MM.1S (cell line): ENCODE measurements at places on chromosomes 3 and 15.

DNA sequence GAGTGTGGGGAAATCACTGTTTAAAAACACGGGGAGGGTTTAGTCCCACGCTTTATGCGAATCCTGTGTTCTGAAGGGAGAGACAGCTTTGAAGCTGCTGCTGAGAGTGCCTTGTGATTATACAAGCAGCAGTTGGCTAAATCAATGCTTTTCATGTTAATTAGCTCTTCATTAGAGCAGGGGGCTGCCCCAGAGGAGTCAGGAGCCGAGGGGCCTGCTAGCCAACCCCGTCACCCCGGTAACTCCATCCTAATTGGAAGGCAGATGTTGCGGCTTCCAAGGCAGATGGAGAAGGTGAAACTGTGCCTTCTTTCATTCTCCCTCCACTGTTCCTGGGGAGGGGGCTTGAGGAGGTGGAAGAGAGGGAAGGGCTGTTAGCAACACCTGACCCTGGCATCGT is 92.4 kb upstream of the ANKRD34C start:
- DNase-seq: no peak

DNA sequence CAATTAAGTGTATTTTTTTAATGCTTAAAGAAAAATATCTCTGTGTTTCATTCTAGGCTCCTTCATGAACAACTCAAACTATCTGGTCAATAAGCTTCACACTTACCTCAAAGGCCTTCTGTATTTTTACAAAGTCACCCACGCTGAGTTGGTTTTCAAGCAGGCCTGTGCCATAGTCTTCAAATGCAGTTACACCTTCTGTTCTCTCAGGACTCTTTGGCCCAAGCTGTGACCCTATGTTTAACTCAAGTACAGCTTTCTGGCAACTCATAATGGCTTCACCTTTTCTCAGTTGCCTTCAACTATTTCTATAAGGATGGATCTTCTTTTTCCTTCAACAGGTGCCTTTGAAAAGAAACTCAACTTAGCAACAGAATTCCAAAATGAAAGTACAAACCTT is 587 bp downstream of the WDR49 start:
- no peak for DNase-seq

GRCh38 chr15:93033434-93034045 is 55.5 kb downstream of the RGMA start:
- DNase-seq: no peak

DNA sequence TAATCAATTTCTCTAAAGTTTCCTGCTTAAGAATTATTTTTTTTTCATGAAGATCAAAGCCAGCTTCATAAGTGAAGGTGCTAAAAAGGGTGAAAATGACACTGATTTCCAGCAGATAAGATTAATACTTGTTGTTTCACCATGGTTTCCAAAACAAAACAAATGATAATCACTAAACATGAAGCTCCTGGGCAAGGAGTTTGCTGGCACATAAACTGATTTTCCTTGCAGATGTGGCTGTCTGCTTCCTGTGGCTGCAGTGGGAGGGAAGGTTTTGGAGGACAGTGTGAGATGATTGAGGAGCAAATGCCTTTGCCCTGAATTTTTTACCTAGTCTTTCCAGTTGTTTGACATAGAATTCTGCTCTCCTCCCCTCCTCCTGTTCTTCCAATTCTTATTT is 228.8 kb downstream of the DIPK2A start:
- no peak for DNase-seq

GRCh38 chr3:67602816-67603215 is 51.6 kb downstream of the SUCLG2 start:
- no peak for DNase-seq

DNA sequence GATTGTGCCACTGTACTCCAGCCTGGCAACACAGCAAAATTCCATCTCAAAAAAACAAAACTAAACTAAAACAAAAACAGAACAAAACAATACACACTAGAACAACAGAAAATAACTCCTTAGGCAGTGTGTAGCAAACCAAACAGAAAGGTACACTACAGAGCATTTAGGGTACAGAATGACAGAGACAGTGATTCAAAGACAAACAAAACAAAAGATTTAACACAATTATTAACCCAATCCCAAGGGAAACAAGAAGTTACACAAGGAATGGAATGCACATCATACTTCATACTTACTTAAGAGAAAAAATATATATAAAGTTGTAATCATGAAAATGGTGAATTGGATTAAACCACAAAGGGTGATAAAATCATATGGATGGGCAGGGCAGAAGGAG is 12.9 kb downstream of the SLC25A20 start:
- no peak for DNase-seq

DNA sequence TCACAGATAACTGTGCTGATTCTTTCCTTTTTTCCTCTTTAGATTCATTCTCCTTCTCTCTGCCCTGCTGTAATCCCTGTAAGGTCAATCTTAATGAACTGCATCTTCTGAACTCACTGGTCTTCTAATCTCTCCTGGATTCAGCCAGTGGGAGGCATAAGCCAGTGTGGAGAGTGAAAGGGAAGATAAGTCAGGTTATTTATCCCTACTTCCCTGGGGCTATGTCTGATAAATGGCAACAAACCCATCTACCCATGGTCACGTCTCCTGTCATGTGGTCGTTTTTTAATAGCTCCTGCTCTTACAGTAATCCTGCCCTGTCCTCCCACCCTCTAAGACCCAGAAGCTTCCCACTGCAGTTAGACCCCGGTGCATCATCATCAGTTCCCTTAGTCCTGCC is 199.6 kb upstream of the NAALADL2 start:
- no peak for DNase-seq

- DNase-seq: no peak
Measured at GRCh38 chr15:41256577-41257038, 25.5 kb downstream of the CHP1 start.

DNA sequence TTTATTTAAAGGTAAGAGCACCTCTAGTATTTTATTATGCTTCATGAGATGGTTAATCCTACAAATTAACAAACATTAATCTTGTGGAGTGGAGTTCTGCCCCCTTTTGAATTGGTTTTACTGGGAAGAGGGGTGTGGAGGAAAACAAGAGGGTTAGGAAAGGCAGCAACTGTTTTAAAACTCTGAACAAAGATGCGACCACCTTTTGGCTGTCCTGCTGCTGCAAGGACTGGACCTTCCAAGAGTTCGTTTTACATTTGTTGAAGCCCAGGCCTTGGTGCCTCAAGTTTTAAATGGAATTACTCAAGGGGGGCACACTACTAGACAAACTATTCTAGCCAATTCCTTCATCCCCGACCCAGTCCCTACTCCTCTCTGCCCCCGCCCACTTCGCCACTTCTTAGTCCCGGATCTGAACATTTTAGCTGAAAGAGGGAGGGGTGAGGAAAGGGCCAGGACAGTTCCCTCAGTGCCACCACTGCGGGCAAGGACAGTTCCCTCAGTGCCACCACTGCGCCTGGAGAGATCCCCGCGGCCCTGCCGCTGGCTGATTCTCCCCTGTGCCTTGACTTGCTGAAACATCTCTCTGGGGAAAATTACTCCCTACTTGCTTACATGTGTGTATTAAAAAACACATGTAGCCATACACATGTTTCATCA is 11.2 kb downstream of the SOX2 start:
- no peak for DNase-seq

- peak; percentile 90 for DNase-seq
Measured at GRCh38 chr3:197029511-197030167, at the start of gene MELTF. Gene MELTF (minus strand): TSS chr3:197029817. CDS start chr3:197029702, 115 bp downstream.

DNA sequence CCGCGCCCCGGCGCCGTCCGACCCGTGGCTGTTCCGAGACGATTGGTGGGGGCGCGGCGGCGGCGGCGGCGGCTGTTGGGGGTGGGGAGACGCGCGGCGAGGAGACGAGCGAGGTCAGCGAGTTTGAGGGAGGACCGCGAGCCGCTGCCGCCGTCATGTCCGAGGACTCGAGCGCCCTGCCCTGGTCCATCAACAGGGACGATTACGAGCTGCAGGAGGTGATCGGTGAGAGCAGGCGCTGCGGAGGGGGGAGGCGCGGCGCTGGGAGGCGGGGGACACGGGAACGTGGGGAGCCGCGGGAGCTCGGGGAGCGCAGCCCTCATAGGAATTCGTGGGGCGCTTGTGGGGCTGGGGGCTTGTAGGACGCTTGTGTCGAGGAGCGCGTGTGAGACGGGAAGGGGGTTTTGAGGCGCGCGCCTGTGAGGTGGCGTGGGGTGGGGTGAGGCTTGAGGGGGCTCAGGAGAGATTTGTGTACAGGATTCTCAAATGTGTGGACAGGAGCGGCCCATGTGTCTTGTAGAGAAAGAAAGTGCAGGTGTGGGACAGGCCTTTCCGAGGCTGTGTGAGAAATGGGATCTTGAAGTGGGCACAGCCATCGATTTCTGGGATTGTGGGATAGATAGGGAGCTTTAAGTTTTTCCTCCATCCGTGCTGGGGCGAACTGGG is 518 bp downstream of the OXSR1 start:
- DNase-seq: no peak

DNA sequence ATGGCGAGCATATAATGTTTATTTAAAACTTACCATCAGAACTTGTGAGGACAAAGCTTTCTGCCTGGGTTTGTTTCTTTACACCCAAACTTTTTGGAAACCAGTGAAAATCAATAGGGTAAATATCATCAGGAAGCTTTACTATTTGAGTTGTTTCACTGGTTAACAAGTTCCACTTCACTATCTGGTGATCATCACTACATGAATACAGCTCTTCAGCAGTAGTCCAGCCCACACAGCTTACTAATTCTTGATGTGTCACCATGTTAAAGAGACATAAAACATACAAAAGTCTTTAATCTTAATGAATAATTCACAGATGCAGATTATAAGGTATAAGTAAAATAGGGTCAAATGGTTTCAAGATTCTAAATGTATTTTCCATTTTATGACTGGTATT is 17.6 kb downstream of the IFT80 start:
- no peak for DNase-seq

DNA sequence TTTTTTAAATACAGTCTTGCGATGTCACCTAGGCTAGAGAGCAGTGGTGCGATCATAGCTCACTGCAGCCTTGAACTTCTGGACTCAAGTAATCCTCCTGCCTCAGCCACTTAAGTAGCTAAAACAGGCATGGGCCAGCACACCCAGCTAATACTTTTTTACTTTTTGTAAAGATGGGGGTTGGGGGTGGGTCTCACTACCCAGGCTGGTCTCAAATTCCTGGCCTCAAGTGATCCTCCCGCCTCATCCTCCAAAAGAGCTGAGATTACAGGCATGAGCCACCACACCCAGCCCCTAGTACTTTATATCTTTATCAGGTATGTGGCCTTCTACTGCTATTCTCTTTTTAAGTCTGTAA is 8.3 kb downstream of the PEAK1 start:
- no peak for DNase-seq

GRCh38 chr3:141743305-141743704 is 5.2 kb downstream of the RNF7 start:
- no peak for DNase-seq

- no peak for DNase-seq
Measured at GRCh38 chr3:142263112-142263511, 37.7 kb upstream of the GK5 start.

GRCh38 chr3:127691974-127692373 is 19.2 kb downstream of the ABTB1 start:
- DNase-seq: no peak

DNA sequence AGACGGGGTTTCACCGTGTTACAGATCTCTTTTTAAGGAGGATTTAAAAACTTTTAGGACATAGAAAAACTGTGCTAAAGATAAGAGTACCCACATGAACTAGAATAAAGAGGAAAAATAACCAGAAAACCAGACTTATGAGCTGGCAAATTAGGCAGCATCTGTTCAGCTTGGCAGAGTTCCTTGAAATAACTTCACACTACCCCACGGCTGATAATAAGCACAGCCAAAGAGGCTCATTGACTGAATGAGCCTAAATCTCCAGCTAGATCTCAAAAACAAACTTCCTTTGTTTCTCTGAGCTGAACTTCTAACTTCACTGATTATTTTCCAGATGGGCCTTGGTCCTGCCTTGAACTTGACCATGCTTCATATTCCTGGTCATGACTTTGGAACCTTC is 26.7 kb upstream of the PIK3R4 start:
- no peak for DNase-seq

DNA sequence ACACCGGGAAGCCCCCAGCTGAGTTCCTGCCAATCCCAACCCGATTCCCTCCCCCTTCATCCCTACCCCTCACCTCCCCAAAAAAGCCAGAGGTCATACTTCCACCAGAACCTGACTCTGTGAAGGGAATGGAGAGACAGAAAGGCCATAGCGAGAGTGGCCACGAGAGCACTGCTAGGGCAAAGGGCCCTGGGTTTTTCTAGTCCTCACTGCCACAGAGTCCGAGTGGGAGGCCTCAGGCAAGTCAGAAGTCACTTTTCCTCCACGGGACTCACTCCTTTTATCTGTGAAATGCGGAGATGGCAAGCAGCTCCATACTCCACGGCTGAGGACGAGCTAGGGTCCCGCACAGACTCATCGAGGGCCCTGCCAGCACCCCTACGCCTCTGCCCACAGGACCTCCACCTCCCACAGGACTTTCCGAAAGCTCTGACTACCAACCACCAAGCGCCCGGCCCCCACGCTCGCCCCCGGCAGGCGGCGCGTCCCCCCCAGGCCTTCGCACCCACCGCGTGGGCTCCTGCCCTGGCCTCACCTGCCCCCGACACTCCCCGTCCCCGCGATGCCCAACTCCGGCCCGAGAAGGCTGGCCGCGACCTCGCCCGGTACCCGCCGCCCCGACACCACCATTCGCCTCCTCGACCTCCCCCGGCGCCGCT is 792 bp downstream of the ATP13A3 start:
- peak; percentile 54 for DNase-seq

- no peak for DNase-seq
Measured at GRCh38 chr3:45236964-45237363, 10.9 kb upstream of the TMEM158 start.

DNA sequence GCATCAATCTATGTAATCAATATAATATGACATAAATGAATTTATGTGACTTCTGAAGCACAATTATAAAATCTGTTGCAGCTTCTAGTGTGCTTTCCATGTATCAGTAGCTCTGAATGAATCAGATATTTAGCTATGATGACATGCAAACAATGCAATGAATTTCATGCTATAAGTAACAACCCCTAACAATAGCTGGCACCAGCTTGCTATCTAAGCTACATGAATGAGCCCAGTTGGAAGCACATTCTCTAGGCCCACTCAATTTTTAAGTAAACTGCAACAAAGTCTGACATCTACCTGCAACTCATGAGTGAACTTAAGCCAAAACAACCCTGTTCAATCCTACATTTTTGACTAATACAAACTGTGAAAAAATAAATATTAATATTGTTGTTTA is 507.3 kb upstream of the ROBO1 start:
- no peak for DNase-seq

DNA sequence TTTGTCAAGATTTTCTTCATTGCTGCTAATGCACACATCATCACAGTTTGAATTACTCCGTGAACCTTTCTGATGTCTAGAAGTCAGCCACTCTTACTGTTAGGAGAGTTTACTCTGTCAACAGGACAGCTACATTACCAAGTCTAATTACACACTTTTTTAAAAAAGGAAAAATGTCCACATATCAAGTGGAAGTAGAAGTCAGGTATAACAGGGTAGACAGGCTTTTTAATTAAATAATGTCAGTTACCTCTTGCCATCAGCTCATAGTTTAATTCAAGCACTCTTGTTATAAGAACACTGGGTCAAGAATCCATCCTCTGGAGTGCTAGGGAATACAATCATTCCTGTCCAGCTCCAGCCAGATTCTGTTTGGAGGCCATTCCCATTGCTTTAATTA is 232.8 kb downstream of the TAFA4 start:
- DNase-seq: no peak
